ENCODE measurements at places on chromosomes 12 and 14.
A peak's percentile ranks its signal among the peaks of the same experiment; 100 is the strongest.

GRCh38 chr12:112179916-112180315 is 54.6 kb downstream of the TRAFD1 start:
- no peak for DNase-seq

DNA sequence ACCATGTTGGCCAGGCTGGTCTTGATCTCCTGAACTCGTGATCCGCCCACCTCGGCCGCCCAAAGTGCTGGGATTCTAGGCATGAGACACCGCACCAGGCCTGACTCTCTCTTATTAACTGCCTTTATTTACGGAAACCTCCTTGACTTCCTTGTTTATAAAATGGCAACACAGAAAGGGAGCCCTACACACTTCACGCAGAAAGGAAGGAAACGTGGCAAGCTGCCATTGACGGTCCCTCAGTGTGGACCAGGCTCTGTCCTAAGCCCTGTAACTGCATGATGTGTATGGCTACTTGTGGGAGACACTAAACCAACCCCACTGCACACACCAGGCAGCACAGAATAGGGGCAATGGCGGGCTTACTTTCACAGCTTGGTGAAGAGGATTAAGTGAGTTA is 11.7 kb downstream of the CINP start:
- no peak for DNase-seq

DNA sequence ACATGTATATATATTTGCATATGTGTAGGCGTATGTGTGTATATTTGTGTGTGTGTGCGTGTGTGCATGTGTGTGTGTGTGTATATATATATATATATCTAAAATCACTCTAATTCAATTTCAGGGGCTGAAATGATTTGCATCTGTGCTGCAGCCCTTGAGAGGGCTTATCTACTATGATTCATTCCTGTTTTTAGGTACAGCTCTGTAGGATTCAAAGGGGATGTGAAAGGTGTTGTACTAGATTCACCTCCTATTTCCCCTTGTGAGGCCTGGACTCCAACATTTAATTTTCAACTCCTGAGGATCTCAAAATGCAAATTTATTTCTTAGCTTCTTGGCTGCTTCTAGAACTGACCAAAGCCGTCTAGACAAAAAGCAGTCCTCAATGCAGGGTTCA is 11.1 kb downstream of the ERP27 start:
- no peak for DNase-seq

GRCh38 chr12:69514111-69514510 is 43.9 kb downstream of the FRS2 start:
- no peak for DNase-seq

- DNase-seq, result no peak
Measured at GRCh38 chr12:98469109-98469508, 46.3 kb upstream of the TMPO start.

- DNase-seq, result no peak
Measured at GRCh38 chr14:24130717-24131548, 474 bp downstream of the FITM1 start.

GRCh38 chr12:53338916-53339315 is 2.8 kb upstream of the SP7 start:
- DNase-seq, result no peak

DNA sequence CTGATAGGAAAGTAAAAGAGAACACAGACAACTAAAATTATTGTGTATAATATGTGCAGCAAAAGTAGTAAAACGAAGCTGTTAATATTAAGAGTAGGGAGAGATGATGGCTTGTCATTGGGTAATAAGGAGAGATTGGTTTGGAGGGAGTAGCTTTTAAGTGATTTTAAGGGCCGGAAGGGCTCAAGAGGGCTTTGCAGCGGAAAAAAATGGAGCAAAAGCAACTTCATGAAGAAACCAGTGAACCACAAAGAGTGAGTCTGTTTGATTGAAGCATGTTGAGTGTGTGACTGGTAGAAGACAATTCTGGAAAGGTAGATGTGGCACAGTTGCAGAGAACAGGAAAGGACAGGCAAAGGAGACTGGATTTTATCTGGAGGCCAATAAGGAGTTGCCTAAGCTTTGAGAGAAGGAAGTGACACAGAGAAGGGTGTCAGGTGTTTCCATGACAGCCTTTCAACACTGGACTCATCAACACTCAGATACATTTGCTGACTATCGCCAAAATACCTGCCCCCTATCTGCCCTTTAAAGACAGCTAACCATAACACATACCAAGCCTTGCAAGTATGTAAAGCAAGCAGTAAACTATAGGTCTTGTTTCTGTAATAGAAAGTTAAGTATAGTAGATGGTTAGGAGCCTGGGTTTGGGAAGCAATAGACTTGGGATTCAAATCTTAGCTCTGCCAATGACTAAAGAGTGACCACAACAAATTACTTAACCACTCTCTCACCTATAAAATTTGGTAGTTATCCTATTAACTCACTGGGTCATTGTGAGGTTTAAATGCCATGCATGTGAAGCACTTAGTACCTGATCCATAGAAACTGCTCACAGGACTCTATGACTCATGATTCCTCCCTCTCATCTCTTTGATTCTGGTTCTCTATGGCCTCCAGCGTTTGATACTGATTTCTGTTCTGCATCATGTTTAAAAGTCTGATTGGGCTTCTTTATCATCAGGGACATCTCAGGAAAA is 117.3 kb upstream of the LMNTD1 start:
- no peak for DNase-seq

- no peak for DNase-seq
Measured at GRCh38 chr12:61267474-61267873, 992.7 kb upstream of the USP15 start.

DNA sequence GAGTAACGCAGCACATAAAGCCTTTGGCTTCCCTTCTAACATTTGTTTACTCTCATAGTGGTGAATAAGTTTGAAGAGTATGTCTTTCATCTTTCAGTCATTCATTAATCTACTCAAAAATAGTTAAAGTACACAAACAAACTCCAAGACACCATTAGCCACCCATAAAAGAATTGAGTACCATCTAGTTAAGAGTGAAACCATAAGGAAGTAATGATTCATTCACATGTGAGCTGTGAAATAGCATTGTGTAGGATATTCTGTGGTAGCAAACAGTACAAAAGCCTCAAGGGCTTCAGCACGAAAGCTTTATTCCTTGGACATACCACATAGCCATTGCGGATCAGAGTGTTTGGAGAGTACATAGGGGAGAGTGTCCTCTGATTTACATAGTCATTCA is 13.9 kb downstream of the SYT1 start:
- no peak for DNase-seq

DNA sequence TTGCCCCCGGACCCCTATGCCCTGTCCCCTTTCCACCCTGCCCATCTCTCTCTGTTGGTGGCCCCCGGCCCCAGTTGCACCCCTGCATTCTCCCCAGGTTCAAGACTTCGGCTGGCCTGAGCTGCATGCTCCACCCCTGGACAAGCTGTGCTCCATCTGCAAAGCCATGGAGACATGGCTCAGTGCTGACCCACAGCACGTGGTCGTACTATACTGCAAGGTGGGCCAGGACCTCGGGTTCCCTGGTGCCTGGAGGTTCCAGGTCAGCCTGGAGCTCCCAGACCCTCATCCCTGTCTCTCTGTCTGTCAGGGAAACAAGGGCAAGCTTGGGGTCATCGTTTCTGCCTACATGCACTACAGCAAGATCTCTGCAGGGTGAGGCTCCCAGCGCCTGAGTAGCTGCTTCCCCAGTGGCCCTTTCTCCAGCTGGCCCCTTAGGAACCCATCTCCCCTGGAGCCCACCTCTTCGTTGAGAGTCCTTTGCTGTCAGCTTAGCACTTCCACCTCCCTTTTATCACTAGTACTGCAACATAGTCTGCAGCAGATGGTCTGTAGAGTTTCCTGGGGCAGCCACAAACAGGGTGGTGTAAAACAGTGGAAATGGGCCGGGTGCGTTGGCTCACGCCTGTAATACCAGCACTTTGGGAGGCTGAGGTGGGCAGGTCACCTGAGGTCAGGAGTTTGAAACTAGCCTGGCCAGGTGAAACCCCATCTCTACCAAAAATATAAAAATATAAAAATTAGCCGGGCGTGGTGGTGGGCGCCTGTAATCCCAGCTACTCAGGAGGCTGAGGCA is 5.8 kb downstream of the TNS2 start:
- no peak for DNase-seq

- no peak for DNase-seq
Measured at GRCh38 chr14:87066221-87066817, 926.7 kb downstream of the GALC start.

DNA sequence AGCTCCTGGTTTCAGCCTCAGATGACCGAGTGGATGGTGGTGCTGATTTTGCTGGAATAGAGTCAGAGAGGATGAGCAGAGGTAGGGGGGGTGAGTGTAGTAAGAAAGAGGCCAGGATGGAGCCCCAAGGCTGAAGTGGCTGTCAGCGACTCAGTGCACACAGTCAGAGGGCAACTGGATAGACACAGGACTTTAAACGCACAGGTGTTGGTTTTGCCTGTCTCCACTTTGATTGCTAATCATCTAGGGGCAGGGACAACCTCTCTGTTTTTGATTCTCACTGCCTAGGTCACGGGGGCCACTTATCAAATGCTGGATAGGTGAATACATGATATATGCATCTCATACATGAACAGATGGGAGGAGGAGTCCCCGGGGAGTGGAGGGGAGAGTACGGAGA is 99.5 kb downstream of the EGLN3 start:
- DNase-seq, result no peak

GRCh38 chr14:89331398-89331797 is 85.6 kb downstream of the FOXN3 start:
- DNase-seq, result no peak

- peak; percentile 100 for DNase-seq
Measured at GRCh38 chr12:16187660-16188059, 89.8 kb downstream of the SLC15A5 start.

DNA sequence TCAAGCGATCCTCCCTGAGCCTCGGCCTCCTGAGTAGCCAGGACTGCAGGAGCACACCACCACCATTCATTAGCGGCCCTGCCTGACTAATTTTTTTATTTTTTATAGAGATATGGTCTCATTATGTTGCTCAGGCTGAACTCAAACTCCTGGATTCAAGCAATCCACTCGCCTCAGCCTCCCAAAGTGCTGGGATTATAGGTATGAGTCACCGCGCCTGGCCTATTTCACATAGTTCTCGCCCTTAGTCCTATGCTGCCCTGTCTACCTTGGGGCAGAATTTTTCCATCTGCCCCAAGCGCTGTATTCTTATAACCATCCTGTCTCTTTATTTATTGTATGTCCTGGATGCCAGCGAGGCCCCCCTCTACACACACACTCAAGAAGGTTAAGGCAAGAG is 50.9 kb upstream of the BCL2L14 start:
- no peak for DNase-seq

- no peak for DNase-seq
Measured at GRCh38 chr14:33634631-33635030, 316.2 kb downstream of the EGLN3 start.

- no peak for DNase-seq
Measured at GRCh38 chr14:99117671-99118045, 154.3 kb downstream of the BCL11B start.

- no peak for DNase-seq
Measured at GRCh38 chr12:106288494-106289195, 13.9 kb upstream of the TCP11L2 start.

- DNase-seq, result no peak
Measured at GRCh38 chr12:120249266-120249874, 16.2 kb downstream of the PXN start.

DNA sequence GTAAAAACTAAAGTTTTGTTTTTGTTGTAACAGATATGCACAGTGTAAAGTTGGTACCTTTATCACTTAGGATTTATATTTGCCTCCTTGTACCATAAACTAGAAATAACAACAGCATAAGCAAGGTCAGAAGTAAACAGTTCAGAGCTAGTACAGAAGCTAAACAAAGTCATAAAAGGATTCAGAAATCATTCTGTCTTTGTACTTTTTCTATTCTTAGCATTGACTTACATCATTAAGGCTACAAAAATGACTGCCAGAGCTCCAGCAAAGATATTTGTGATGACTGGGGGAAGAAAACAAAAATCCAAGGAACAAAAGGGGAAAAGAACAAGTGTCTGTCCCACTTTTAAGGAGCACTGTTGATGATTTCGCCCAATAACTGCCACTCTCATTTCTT is 347.2 kb downstream of the CCDC91 start:
- DNase-seq, result no peak

GRCh38 chr14:67738740-67739504 is 37.2 kb downstream of the RDH12 start:
- DNase-seq, result no peak

- no peak for DNase-seq
Measured at GRCh38 chr12:112907415-112908157, 824 bp downstream of the OAS1 start.

DNA sequence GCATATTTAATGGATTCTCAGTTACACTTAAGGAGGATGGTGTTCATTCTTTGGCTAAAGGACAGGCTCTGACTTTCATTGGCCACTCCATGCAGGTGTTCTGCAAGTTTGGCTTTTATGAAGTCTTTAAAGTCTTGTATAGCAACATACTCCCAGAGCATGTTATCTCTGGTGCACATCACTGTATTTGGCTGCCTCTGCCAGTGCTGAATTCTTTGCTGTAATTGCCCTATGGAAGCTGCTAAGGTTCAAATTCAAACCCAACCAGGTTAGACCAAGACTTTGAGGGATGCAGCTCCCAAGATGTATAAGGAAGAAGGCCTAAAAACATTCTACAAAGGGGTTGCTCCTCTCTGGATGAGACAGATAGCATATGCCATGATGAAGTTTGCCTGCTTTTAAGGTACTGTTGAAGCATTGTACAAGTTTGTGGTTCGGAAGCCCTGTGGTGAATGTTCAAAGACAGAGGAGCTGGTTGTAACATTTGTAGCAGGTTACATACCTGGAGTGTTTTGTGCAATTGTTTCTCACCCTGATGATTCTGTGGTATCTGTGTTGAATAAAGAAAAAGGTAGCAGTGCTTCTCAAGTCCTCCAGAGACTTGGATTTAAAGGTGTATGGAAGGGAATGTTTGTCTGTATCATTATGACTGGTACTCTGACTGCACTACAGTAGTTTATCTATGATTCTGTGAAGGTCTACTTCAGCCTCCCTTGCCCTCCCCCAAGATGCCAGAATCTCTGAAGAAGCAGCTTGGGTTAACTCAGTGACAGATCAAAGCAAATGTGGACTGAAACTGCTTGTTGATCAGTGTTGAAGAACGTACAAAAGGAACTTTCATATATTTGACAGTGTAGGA is 19.4 kb downstream of the TMEM116 start:
- no peak for DNase-seq

- DNase-seq, result no peak
Measured at GRCh38 chr12:1994429-1995143, 9.7 kb downstream of the DCP1B start.

GRCh38 chr12:132367071-132367851 is 37.9 kb upstream of the GALNT9 start:
- no peak for DNase-seq

- no peak for DNase-seq
Measured at GRCh38 chr12:1204581-1205121, 213.6 kb downstream of the ERC1 start.

DNA sequence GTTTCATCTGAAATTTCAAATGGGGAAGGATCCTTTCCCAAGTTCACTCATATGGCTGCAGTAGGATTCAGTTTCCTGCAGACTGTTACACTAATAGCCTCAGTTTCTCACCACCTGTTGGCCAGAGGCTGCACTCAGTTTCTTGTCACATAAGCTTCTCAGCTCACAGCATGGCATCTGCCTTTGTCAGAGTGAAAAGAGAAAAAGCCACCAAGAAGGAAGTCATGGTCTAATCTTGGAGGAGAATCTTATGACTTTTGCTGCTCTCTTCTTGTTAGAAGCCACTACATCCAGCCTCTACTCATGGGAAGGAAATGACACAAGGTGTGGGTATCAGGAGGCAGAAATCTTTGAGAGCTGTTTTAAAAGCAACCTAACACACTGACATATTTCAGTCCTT is 39.4 kb upstream of the BTG1 start:
- DNase-seq, result no peak

GRCh38 chr12:93199831-93200236 is 177.9 kb upstream of the NUDT4 start:
- DNase-seq, result no peak

- DNase-seq, result no peak
Measured at GRCh38 chr12:21774358-21775132, at the start of gene KCNJ8. Gene KCNJ8, minus strand, starts transcription at chr12:21774706. Its CDS starts 1,090 bp downstream, at chr12:21773616.
